Fibroblast of lung (primary cell): ENCODE measurements at places on chromosomes 1 and 21. TPM values are rescaled to one million over a fixed set of nuclear protein-coding genes. Genes with fewer than 3 reads are reported as not detected.

- DNase-seq = no peak
Measured at GRCh38 chr1:218394416-218394815, 49.3 kb downstream of the TGFB2 start.

- DNase-seq = no peak
Measured at GRCh38 chr21:17128132-17128531, 384.7 kb upstream of the CXADR start.

PACC1 gene
- 9.0 and 16.0 TPM in 2 replicates for total RNA-seq

GRCh38 chr21:37281993-37282392, 14.9 kb upstream of the VPS26C start:
- DNase-seq = no peak

DNA sequence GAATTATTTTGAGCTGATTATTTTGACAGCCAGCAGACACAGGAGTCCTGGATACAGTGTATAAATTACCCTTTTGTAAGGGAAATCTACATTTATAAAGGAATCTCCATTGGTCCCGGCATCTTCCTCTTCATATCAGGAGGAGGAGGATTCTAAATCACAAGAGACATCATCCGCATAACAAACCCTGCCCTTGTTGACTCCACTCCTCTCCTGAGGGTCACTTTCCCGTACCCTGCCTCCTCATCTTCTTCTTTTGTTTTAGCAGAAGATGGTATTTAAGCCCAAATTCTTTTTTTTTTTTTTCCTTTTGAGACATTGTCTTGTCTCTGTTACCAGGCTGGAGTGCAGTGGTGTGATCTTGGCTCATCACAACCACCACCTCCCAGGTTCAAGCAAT, 14.6 kb upstream of the PKNOX1 start:
- DNase-seq = no peak

GRCh38 chr1:226951286-226952117, 11.4 kb downstream of the COQ8A start:
- DNase-seq = no peak

DNA sequence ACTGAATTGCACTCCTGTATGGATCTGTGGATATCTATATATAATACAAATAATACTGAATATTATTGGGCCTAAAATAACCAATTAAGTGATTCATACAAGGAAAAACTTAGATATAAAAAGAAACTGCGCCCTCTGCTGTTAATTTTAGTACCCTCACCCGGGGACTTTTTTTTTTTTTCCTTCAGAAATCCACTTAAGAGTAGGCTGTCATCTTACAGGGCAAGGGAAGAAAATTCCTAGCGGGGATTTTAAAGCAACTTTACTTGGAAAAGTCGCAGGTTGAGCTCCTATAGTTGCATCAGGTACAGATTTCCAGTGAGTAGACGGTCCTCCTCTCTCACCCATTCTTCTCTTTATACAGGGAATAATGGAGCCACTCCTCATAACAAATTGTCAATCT, 1.3 kb downstream of the NTNG1 start:
- DNase-seq = peak; percentile 87

- DNase-seq = no peak
Measured at GRCh38 chr1:89754518-89754917, 66.3 kb upstream of the LRRC8D start.

LAMTOR5 gene
- total RNA-seq = 50.3 and 70.4 TPM in 2 replicates

DNA sequence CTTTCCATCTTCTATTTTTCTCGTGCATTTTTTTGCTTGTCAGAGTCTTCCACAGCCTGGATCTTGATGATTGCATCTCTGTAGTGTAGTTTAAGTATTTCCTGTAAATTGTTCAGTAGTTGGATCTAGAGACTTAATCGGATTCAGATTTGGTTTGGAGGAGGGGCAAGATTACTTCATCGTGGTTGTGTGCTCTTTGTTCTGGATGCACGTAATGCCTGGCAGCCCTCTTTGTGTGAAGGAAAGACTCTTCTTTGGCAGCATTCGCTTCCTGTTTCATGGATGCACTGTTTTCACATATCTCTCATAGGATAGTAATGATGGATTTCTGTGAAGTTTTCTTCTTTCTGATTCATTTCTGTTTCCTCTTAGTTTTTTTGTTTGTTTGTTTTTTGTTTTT, 14.2 kb downstream of the SEMA4A start:
- DNase-seq = peak; percentile 44

- DNase-seq = no peak
Measured at GRCh38 chr1:10704368-10704882, 92.0 kb downstream of the CASZ1 start.

SLC37A1 gene
- total RNA-seq = 2.8 and 6.4 TPM in 2 replicates

GRCh38 chr1:64967381-64967780, 1.0 kb upstream of the JAK1 start:
- no peak for DNase-seq
